ENCODE measurements at places on chromosomes 4 and X.

DNA sequence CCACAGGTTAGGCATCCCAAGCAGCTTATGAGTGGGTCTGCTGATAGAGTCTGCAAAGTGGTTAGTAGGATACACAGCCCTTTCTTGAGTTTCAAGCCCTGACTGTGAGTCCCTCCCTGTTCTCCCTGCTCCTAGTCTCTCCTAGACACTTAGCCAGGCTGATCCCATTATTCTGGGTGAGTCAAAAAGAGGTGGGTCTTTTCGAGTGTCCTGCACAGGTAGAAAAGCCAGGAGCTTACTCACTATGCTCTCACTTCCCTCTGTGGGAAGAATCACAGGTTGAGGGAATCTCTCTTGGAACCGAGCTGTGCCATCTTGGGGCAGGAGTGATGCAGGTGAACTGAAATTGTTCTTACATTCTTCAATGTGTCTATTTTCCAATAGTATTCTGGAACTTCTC lies 29.7 kb downstream of the SCLT1 start:
- no peak for DNase-seq

- no peak for DNase-seq
These were observed 6.7 kb downstream of the WDR44 start for GRCh38 chrX:118352566-118352965.

DNA sequence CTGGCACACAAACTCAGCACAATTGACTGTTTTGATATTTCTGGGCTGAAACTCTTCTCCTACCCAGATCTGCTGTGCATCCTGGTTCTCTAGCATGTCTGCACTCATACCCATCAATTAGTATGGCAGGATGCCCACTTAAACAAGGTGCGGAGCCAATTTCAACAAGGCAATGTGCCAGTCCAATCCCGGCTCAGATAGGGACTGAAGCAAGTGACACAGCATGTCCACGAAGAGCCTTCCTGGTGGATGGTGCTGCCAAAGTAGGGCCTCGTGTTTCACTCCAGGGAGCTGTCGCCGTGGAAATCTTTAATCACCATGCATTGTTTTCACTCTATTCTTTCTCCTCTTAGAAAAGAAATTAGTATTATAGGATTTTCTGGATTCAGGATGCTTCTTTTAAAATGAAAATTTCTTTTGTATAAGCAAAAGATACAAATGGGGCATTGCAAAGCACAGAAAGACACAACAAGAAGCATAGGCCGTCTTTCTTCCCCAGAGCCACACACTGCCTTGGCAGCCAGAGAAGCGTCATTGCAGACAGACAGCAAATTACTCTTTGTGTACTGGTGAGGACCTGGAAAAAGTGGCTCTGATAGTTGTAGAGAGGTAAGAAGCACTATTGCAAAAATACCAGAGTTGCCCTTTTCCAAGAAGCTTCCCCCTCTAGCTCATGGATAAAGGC lies 40.6 kb upstream of the LSM6 start:
- peak; percentile 40 for DNase-seq

GRCh38 chrX:68897118-68897945 lies 68.5 kb downstream of the EFNB1 start:
- no peak for DNase-seq

- DNase-seq: peak; percentile 4
These were observed 419.4 kb downstream of the ADGRL3 start for GRCh38 chr4:61619528-61619927.

DNA sequence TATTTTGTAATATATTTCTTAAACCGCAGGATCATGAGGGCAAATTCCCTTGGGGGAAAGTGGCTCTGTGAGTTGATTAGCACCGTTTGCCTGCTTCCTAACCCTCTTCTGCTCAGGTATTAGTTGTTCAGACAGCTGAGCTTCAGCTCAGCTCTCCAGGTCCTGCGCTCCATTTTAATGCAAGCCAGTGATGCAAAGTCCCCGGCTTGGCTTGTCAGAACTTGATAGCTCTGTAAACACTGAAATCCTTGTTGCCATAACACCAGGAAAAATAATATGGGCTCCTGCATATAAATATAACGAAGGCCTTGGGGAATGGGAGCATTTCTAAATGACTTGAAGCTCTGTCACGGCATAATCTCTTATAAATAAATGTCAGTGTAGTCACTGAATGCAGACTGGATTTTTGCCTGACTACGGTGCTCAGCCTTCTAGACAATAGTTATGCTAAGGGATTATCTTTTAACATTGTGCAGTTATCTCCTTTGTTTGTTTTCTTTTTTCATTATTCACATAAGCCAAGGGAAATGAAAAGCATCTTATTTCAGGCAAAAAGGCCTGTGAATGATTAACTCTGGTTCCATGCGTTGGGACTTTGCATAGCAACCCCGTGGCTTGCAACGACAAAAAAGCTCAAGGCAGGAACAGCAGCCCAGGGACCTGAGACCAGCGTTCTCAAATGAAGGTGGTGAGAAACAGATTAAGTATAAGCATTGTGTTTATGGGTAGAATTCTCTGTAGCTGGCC lies 253.2 kb downstream of the SPRY1 start:
- DNase-seq: peak; percentile 89
